ENCODE measurements at places on chromosomes 4 and X.
A peak's percentile ranks its signal among the peaks of the same experiment; 100 is the strongest.

- ATAC-seq, result no peak
These were observed 632.9 kb downstream of the ZNF674 start for GRCh38 chrX:45912316-45912715.

- ATAC-seq, result peak; percentile 85
These were observed 69.9 kb upstream of the FBXW7 start for GRCh38 chr4:152605641-152606335.

- no peak for ATAC-seq
These were observed 893.7 kb upstream of the SLIT2 start for GRCh38 chr4:19358015-19358414.

- peak; percentile 52 for ATAC-seq
These were observed 47.4 kb downstream of the REPS2 start for GRCh38 chrX:16993791-16994318.

DNA sequence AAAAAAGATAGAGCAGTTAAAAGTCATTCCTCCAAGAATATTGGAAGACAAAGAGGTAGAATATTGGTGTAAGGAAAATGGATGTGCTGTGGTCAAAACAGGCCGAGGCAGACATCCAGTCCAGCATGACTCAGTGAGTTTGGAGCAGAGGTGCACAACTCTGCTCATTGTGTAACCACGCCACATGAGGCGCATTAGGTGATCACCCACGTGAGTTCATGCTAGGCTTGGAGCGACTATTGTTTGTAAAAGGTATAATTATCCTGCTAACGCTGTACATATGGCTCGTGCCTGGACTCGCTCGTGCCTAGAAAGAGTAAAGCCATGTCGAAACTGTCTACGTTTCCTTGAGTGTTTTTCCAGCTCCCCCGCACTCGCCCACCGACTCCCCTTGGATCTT, 23.9 kb downstream of the C4orf54 start:
- ATAC-seq, result no peak

DNA sequence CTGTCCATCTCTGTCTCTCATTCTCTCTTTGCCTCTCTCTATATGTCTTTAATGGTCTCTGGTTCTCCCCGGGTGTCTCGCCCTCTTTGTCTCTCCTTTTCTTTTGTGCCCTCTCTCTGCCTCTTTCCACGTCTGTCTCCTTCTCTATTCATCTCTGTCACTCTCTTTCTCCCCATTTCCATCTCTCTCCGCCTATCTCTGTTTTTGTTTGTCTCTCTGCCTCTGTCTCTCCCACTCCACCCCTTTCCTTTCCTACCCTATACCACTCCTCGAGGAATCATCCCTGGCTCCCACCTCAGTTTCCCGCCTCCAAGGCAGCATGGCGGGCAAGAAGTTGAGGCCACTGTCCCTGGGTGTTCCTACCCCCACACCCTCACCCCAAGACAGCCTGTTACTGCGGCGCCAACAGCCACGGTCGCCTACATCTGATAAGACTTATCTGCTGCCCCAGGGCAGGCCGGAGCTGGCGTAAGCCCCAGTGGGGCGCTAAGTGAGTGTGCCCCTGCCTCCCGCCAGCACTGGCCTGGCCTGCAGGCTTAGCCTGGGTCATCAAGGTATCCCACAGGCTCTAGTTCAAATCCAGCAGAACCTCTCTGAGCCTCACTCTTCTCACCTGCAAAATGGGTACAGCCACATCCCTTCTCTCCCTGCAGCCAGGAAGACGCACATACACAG, 713 bp upstream of the GATA1 start:
- ATAC-seq, result no peak

DNA sequence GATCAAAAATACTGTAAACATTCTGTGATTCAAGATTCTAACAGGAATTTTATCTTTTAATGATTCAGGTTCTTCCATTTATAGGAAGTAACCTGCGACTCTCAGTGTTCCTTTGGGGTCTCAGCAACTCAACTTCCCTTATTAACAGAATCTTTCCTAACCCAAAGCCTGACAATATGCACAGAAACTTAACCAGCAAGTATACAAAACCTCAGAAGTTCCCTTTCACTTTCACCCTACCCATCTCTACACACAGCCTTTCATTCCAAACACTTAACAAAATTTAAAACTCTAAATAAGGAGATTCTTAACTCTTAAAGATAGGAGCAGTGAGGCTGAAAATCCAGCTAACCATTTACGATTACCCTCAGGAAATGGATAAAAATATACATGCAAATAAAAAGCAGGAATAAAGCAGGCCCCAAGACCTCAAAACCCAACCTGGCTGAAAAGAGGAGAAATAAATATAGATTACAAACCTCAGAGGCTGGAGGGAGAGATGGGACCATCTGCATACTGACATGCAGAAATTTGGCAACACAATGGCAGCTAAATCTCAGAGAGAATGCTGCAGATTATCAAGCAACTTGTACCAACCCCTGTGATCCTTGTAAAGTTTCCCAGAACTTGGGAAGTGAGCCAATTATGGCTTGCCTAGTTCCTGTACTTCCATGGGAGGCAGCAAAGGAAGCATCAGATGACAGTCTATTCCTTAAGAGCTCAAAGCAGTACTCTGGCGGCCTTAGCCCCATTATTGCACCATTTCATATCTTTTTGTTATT, 101.0 kb downstream of the ATP11C start:
- peak; percentile 86 for ATAC-seq

DNA sequence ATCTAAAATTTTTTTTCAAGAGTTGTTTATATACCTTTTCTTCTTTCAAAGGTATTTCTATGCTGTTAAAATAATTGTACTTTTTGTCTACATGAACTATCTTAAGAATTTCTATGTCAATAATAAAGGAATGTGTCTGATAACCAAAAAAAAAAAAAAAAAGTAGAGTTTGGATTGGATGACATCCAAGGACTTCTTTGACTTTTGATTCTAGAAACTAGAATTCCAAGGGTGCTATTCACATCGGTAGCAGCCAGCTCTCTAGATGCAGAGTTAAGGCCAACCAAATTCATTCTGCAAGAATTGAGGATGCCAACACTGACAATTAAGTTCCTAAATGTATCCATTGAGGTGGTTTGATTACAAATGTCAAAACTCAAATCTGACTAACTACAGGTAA, 42.0 kb upstream of the PRKG2 start:
- ATAC-seq, result no peak

- ATAC-seq, result no peak
These were observed 465.4 kb upstream of the GRID2 start for GRCh38 chr4:91838181-91838861.
